ENCODE measurements at places on chromosomes 6 and 20.
A peak's percentile ranks its signal among the peaks of the same experiment; 100 is the strongest.

- no peak for DNase-seq
- H3K4me3 ChIP-seq, result no peak overlapping the region
- H3K4me1 ChIP-seq, result no peaks in the 10 kb centered on the region
- H3K27ac ChIP-seq, result no peak overlapping the region
Observed at GRCh38 chr6:122839906-122840305, 50.8 kb downstream of the SMPDL3A start.

DNA sequence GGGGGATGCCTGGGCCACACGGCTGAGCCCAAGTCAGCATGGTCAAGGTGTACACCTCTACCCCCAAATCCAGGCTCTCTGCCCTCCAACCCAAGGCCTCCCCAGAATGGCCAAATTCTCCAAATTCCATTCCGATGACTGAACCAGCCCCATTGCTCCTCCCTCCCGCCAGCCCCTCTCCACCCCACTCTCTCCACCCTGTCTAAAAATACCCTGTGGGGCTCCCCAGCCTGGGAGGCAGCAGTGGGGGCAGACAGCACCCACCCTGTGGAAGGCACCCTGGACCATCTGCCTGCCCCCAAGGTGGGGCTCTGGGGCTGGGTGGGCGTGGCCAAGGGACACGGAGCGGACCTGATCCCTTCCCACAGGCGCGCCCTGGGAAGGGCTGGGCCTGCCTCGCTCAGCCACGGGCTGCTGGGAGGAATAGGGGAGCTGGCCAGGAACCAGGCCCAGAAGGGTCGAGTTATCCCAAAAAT lies 11.4 kb downstream of the TEAD3 start:
- DNase-seq, result no peak
- peak overlapping the region; percentile 86 for H3K27ac ChIP-seq
- H3K36me3 ChIP-seq, result peaks cover 19% of the 10 kb centered on the region
- H3K4me1 ChIP-seq, result peaks cover 59% of the 10 kb centered on the region
- H3K27me3 ChIP-seq, result no peaks in the 10 kb centered on the region
- peak overlapping the region; percentile 19 for H3K4me3 ChIP-seq

- H3K27ac ChIP-seq, result no peak overlapping the region
- H3K4me3 ChIP-seq, result no peak overlapping the region
- no peaks in the 10 kb centered on the region for H3K36me3 ChIP-seq
Observed at GRCh38 chr20:51570739-51571459, 28.4 kb upstream of the NFATC2 start.

DNA sequence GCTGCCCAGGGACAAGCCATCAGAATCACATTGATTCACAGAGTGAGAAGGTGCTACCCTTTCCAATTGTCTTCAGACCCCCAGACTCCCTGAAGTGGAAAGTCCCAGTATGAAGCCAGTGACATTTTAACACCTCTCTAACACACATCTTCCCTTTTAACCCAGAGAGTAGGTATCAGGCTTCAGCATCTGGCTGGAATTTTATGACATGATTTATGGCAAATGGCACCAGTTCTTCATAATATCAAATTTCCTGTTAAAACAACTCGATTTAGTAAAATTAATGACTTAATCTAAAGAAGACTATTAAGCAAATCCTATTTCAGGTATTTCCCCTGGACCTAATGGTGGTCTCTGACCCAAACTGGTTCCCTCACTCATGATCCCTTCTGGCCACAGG lies 25.0 kb downstream of the KCNB1 start:
- H3K4me1 ChIP-seq, result no peaks in the 10 kb centered on the region
- H3K36me3 ChIP-seq, result no peaks in the 10 kb centered on the region
- H3K27me3 ChIP-seq, result peaks cover 7% of the 10 kb centered on the region
- H3K4me3 ChIP-seq, result no peak overlapping the region

GRCh38 chr20:15076785-15077184 lies 739.4 kb upstream of the FLRT3 start:
- H3K27me3 ChIP-seq, result no peaks in the 10 kb centered on the region
- H3K27ac ChIP-seq, result no peak overlapping the region
- no peak overlapping the region for H3K4me3 ChIP-seq
- no peaks in the 10 kb centered on the region for H3K4me1 ChIP-seq
- DNase-seq, result no peak

- H3K4me3 ChIP-seq, result no peak overlapping the region
- no peaks in the 10 kb centered on the region for H3K4me1 ChIP-seq
- no peak for DNase-seq
Observed at GRCh38 chr6:159801935-159802334, 1.9 kb downstream of the PNLDC1 start.
